ENCODE measurements at places on chromosomes 3 and 15.

- peak; percentile 31 for DNase-seq
Measured at GRCh38 chr3:114290911-114291901, 2.6 kb upstream of the TIGIT start.

GRCh38 chr3:11290743-11291680, 18.8 kb downstream of the ATG7 start:
- DNase-seq: no peak

GRCh38 chr3:4994823-4995499, 15.7 kb downstream of the BHLHE40 start:
- no peak for DNase-seq

- DNase-seq: no peak
Measured at GRCh38 chr3:69419276-69419675, 33.4 kb upstream of the FRMD4B start.

- no peak for DNase-seq
Measured at GRCh38 chr3:96017556-96017955, 796.8 kb upstream of the EPHA6 start.

DNA sequence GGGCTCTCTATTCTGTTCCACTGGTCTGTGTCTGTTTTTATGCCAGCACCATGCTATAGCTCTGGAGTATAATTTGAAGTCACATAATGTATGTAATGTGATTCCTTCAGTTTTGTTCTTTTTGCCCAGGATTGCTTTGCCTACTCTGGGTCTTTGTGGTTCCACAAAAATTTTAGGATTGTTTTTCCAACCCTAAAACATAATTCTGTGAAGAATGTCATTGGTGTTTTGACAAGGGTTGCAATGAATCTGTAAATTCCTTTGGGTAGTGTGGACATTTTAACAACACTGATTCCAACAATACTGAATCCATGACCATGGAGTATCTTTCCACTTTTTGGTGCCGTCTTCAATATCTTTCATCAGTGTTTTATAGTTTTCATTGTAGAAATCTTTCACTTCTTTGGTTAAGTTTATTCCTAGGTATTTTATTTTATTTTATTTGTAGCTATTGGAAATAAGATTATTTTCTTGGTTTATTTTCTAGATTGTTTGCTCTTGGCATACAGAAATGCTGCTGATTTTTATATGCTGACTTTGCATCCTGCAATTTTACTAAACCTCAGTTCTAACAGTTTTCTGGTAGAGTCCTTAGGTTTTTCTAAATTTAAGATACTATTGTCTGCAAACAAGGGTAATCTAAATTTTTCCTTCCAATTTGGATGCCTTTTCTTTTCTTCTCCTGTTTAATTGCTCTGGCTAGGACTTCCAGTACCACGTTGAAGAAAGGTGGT, 29.7 kb downstream of the TJP1 start:
- no peak for DNase-seq

DNA sequence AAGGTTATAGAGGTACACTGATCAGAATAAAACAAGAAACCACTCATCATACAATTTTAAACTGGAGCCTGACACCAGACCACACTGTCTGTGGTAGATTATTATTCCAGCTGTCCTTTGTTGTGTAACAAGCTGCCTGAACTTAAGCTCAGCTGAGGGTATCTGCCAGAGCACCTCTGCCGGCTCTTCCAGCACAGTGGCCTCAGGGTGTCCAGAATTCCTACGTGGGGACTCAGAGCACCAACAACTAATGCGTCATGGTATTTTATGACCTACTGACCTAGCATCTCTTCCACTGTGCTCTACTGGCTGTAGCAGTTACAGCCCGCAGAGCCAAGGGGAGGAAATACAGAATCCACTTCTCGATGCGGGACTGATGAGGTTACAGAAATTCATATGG, 15.6 kb upstream of the RAF1 start:
- DNase-seq: peak; percentile 65

GRCh38 chr3:166085164-166085856, 248.1 kb upstream of the BCHE start:
- no peak for DNase-seq

- DNase-seq: peak; percentile 28
Measured at GRCh38 chr3:186307594-186308221, 54.3 kb downstream of the DGKG start.

- no peak for DNase-seq
Measured at GRCh38 chr15:92584105-92584504, 71.5 kb downstream of the FAM174B start.

Data from smooth muscle cell of the brain vasculature (primary cell).